ENCODE measurements at places on chromosomes 1 and 21. TPM values are rescaled to one million over a fixed set of nuclear protein-coding genes. Genes with fewer than 3 reads are reported as not detected.

SAMD11 gene
- 3.0 TPM for total RNA-seq

CLIC6 gene
- 4.9 TPM for total RNA-seq

SLAMF8 gene
- 7.1 TPM for total RNA-seq

WNT9A gene
- total RNA-seq: 1.2 TPM

F5 gene
- total RNA-seq: 0.82 TPM

FAM151A gene
- total RNA-seq: 9.0 TPM

KRTAP26-1 gene
- not detected for total RNA-seq

TFAP2E gene
- total RNA-seq: not detected

VANGL2 gene
- 2.4 TPM for total RNA-seq

NUAK2 gene
- total RNA-seq: 21.4 TPM

GRCh38 chr1:34290831-34291230 lies 114.1 kb downstream of the C1orf94 start:
- H3K4me1 ChIP-seq: no peaks in the 10 kb centered on the region
- DNase-seq: no peak
- no peaks in the 10 kb centered on the region for H3K27me3 ChIP-seq
- no peak overlapping the region for H3K4me3 ChIP-seq

- H3K4me1 ChIP-seq: peaks cover 18% of the 10 kb centered on the region
- DNase-seq: no peak
- no peaks in the 10 kb centered on the region for H3K36me3 ChIP-seq
- no peak overlapping the region for H3K27ac ChIP-seq
- H3K4me3 ChIP-seq: no peak overlapping the region
Measured at GRCh38 chr1:150385537-150386445, 21.8 kb downstream of the RPRD2 start.

GRCh38 chr1:148318123-148318903 lies 164.8 kb downstream of the PPIAL4G start:
- H3K4me1 ChIP-seq: no peaks in the 10 kb centered on the region
- H3K27me3 ChIP-seq: peaks cover 31% of the 10 kb centered on the region
- no peaks in the 10 kb centered on the region for H3K36me3 ChIP-seq
- H3K4me3 ChIP-seq: no peak overlapping the region

- H3K4me1 ChIP-seq: peaks cover 16% of the 10 kb centered on the region
- H3K4me3 ChIP-seq: no peak overlapping the region
- no peaks in the 10 kb centered on the region for H3K36me3 ChIP-seq
Measured at GRCh38 chr1:45299981-45300668, 26.6 kb upstream of the HPDL start.

DNA sequence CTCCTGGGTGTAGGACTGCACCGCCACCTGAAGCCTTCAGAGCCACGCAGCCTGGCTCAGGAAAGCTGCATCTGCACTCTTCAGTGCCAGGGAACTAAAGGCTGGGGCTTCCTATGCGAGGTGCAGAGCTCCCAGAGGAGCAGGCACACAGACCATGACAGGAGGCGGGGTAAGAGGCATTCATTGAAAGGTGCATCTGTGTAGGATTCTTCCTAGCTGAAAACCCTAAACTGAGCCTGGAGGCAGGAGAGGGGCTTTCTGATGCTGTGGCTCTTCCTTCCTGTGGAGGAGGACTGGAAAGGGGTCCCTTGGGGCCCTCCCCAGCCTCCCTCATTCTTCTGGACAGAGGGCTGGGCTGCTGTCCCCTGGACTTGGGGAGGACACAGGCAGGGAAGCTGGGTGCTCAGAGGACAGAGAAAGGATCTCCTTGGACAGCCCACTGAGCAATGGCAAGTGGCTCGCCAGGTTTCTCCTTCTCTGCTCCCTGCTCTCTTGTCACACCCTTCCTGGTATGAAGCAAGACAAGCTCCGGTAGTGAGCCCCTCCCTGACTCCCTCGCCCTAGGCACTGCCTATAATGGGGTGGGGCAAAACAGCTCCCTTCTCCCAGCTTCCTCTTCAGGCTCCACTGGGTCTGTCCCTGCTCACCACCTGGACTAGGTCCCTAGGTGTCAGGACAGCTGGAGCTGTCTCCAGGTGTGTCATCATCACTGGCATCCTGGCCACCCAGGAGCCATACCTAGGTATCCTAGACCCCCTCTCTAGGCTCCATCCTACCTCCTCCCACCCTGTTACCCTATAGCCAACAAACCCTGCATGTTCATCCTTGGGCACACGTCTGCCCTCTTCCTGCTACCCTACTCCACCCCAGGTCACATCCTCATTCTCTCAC lies 20.0 kb downstream of the S100A6 start:
- H3K27ac ChIP-seq: peak overlapping the region; percentile 93
- DNase-seq: peak; percentile 91
- no peaks in the 10 kb centered on the region for H3K36me3 ChIP-seq
- no peak overlapping the region for H3K4me3 ChIP-seq
- H3K4me1 ChIP-seq: peaks cover 43% of the 10 kb centered on the region
- no peaks in the 10 kb centered on the region for H3K27me3 ChIP-seq

DNA sequence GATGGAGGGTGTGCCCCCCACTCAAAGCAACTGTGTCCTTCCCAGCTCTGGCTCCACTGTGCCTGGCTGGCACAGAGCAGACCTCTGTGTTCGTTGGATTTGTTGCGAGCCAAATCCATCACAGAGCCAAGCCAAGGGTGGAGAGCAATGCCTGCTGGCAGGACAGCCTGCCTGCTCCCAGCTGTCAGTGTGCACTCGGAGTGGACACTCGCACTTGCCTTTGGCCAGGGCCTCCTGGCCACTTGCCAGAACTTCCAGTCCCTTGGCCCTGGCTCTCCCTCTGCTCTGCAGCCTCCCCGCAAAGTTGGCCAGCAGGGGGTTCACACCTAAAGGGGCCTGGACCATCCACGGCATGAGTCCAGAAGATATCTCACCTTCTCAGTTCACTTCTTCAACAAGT lies 16.4 kb downstream of the HEYL start:
- no peaks in the 10 kb centered on the region for H3K27me3 ChIP-seq
- DNase-seq: no peak
- H3K4me3 ChIP-seq: no peak overlapping the region
- no peaks in the 10 kb centered on the region for H3K36me3 ChIP-seq

GRCh38 chr21:43975469-43976098 lies 36.5 kb upstream of the TRAPPC10 start:
- no peaks in the 10 kb centered on the region for H3K27me3 ChIP-seq
- H3K36me3 ChIP-seq: peaks cover 17% of the 10 kb centered on the region

GRCh38 chr1:5840551-5841001 lies 151.6 kb downstream of the NPHP4 start:
- no peak for DNase-seq
- H3K36me3 ChIP-seq: no peaks in the 10 kb centered on the region
- no peaks in the 10 kb centered on the region for H3K4me1 ChIP-seq
- H3K27me3 ChIP-seq: peaks cover 3% of the 10 kb centered on the region
- no peak overlapping the region for H3K27ac ChIP-seq

GRCh38 chr1:108551137-108551862 lies 8.6 kb upstream of the EEIG2 start:
- H3K36me3 ChIP-seq: no peaks in the 10 kb centered on the region
- no peak for DNase-seq
- H3K4me1 ChIP-seq: no peaks in the 10 kb centered on the region

DNA sequence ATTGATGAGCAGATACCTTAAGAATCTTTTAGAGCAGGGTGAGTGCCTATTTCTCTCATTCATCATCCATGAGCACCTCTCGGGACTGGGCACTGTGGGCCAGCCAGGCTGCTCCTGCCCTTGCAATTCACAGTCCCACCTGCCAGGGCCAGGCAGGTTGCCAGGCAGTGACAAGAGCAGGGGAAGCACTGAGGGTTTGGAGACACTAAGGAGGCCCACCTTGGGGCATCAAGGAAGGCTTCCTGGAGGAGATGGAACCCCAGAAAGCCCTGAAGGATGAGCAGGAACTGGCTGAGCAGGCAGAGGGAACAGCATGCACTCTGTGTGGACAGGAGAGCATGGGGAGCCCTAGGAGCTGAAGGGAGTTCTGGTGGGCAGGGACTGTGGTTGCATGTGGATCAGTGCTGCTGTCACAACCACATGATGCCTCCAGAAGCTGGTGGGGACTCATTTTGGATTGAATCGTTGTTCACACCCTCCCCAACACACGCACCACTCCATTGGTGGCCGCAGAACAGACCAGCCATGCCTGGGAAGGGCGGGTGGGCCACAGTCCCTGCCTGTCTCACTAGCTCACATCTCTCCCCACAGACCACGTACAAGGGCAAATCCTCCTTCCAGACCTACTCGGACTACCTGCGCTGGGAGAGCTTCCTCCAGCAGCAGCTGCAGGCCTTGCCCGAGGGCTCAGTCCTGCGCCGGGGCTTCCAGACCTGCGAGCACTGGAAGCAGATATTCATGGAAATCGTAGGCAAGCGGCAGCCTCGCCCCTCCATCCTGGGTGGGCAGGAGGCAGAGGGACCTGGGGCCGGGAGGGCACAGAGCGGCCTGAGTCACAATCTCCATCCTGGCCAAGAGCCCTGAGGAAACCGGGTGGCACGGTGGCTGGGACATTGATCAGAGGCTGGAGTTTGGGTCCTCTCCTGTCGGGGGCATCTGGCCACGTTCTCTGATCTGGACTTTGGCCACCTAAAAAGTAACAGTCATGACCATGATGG lies 55.1 kb downstream of the DISP3 start:
- H3K27ac ChIP-seq: no peak overlapping the region
- H3K27me3 ChIP-seq: no peaks in the 10 kb centered on the region
- no peak for DNase-seq

DNA sequence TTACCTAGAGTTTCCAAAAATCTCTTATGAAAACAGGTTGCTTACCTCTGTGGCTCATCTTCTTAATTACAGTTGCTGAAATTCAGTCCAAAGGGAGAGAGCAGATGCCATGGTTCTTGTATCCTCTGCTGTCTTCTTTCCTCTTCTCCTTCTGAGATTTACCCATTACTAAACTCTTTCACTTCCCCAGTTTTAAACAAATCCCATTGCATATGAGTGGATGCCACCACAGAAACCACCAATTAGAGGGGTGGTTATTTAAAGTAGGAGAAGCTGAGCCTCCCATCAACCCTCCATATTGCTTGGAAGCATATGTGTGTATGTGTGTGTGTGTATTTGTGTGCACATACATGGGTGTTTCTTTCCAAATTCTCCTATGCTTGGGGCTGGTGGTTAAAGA lies 128.5 kb upstream of the KCNK1 start:
- H3K27ac ChIP-seq: no peak overlapping the region
- H3K27me3 ChIP-seq: no peaks in the 10 kb centered on the region
- no peak overlapping the region for H3K4me3 ChIP-seq
- no peaks in the 10 kb centered on the region for H3K36me3 ChIP-seq

DNA sequence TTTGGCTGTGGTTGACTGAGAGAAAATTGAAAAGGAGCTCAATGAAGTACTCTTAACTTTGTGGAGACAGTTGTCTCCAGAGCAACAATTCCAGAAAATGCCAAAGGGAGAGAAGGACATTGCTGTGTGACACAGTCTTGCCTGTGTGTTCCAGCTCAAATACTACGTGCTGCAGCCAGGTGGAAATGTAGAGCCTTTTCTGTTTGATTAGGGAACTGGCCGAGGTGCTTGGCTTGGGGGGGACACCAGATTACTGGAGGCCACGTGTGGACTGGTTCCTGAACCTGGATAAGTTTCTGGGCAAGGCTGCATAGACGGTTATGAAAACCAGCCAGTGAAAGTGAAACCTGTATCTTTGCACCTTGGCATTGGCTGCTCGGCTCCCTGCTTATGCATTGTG lies 217.9 kb downstream of the CTH start:
- H3K4me3 ChIP-seq: no peak overlapping the region
- no peaks in the 10 kb centered on the region for H3K27me3 ChIP-seq
- no peaks in the 10 kb centered on the region for H3K4me1 ChIP-seq
- H3K36me3 ChIP-seq: no peaks in the 10 kb centered on the region

- no peak overlapping the region for H3K27ac ChIP-seq
- H3K36me3 ChIP-seq: no peaks in the 10 kb centered on the region
- peaks cover 14% of the 10 kb centered on the region for H3K4me1 ChIP-seq
Measured at GRCh38 chr21:21767276-21767675, 769.1 kb downstream of the NCAM2 start.

GRCh38 chr1:225119307-225119706 lies 189.8 kb downstream of the DNAH14 start:
- no peak overlapping the region for H3K27ac ChIP-seq
- H3K4me1 ChIP-seq: no peaks in the 10 kb centered on the region
- H3K36me3 ChIP-seq: no peaks in the 10 kb centered on the region
- H3K27me3 ChIP-seq: no peaks in the 10 kb centered on the region

GRCh38 chr21:41614511-41614910 lies 106.6 kb upstream of the TMPRSS2 start:
- no peak for DNase-seq
- no peak overlapping the region for H3K4me3 ChIP-seq
- H3K27me3 ChIP-seq: peaks cover 15% of the 10 kb centered on the region

GRCh38 chr1:25355841-25356395 lies 17.8 kb downstream of the TMEM50A start:
- H3K4me1 ChIP-seq: no peaks in the 10 kb centered on the region
- H3K36me3 ChIP-seq: peaks cover 59% of the 10 kb centered on the region
- H3K27me3 ChIP-seq: no peaks in the 10 kb centered on the region
- no peak overlapping the region for H3K4me3 ChIP-seq

DNA sequence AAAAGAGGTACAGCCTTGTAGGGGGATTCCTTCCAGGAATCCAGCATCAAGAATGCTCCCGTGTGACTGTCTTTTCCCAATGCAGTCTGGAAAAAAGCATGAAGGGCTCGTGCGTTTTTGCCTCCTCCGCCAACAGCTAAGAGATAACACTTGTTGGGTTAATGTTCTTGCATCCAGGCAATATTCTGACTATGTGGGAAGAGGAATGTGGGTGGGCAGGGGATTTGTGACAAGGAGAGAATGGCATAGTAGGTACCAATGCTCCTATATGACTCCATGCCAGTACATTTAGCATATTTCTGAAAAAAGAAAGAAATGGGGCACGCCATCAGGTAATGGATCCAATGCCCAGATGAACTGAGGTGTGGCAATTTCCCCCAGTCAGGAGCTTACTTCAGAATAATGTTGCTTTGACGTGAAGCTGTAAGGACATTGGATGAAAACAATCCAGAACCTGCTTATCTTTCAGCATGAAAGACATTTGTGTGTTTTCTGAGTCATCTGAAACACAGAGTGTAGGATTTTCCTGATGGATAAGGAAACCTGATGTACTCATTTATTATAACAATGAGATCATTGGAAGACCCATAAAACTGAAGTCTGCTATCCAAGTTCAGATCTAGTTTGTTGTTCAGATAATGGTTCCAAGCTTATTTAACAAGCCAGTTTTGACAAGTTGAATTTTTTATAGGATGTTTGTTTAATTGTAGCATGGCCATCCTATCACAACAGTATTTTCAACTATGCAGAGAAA lies 105.5 kb downstream of the LYPLAL1 start:
- H3K4me3 ChIP-seq: no peak overlapping the region
- H3K27ac ChIP-seq: no peak overlapping the region
- H3K4me1 ChIP-seq: no peaks in the 10 kb centered on the region
- no peaks in the 10 kb centered on the region for H3K36me3 ChIP-seq
- H3K27me3 ChIP-seq: no peaks in the 10 kb centered on the region

GRCh38 chr21:43913928-43914327 lies 48.9 kb downstream of the AGPAT3 start:
- H3K36me3 ChIP-seq: no peaks in the 10 kb centered on the region
- no peaks in the 10 kb centered on the region for H3K27me3 ChIP-seq
- H3K4me1 ChIP-seq: peaks cover 21% of the 10 kb centered on the region
- H3K27ac ChIP-seq: no peak overlapping the region
